ENCODE measurements at places on chromosomes 2 and 18.

DNA sequence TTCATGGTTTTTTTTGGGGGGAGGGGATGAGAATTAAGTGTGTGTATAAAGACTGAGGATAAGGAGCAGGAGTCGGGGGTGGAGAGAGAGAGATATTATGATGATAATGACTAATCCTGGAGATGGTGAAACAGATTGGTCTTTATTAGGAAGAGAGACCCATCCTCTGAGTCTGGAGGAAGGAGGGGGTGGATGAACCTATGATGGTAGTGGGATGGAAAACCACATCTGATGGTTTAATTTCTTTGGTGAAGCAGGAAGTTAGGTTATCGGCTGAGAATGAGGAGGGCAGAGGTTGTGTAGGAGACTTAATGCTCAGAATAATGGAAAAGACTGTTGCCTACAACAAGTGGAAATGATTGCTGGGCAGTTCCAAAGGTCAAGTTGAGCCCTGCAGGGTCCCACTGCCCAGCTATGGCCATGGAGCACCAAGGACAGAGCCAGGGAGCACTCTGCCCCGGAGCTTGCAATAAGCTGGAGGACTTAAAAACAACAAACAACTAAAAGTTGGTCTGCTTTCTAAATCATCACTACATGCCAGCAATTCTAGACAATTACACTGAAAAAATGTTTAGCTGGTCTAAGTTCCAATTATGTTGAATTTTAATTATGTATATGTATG is 7.9 kb downstream of the SLC16A14 start:
- no peak for DNase-seq

- DNase-seq, result no peak
Measured at GRCh38 chr2:135037831-135038230, 9.4 kb downstream of the MAP3K19 start.

DNA sequence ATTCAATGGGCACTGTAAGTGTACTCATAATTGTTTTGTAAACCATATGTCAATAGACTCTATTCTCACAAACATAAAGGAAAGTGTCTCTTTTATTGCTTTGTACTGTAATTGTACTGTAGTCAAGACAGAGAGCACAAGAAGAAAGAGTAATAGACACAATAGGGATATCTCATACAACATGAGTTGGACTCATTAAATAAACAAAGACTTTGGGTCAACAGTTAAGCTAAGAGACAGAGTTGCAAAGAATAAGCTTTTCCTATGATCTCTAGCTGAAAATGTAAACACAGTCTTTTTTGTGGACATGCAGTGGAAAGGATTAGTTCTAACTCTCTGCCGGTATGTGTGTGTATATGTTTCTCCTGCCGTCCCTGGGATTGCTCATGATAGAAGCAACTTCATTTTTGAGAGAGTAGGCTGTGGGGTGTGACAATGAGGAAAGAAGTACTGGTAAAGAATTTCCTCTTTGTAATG is 13.9 kb upstream of the KYNU start:
- DNase-seq, result no peak

- DNase-seq, result peak; percentile 61
Measured at GRCh38 chr2:112626604-112627059, 19.1 kb upstream of the SLC20A1 start.

DNA sequence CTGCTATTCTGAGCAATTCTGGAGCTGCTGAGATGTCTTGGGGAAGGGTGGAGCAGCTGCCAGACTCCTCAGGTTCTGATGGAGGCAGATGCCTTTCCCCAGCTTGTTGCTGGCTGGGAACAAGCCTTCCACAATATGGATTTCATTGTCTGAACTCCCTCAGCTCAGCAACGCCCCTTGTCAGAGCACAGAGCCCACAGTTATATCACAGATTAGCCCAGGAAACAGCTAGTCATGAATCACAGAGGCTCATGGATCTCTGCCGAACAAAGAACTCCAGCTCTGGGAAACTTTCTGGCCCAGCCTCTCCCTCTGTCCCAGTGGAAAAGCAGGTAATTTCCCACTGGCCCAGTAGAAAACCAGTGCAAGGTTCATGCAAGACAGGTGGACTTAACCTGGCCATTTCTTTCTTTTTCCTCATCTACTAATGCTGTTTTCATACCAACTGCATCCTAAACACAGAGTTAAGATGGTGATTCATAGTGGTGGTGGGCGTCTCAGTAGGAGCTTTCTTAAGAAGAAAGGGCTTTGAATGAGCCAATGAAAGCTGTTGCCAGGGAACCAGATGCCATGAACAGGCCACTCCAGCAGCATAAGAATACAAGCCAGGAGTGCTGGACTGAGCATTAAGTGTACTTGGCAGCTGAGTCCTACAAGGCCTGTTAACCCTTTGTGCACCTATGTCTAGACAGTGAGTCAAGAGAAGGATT is 8.7 kb upstream of the KIAA2012 start:
- peak; percentile 69 for DNase-seq

GRCh38 chr2:54271189-54271588 is 15.2 kb upstream of the TSPYL6 start:
- DNase-seq, result no peak

GRCh38 chr18:48345596-48345995 is 63.6 kb downstream of the ZBTB7C start:
- DNase-seq, result no peak

DNA sequence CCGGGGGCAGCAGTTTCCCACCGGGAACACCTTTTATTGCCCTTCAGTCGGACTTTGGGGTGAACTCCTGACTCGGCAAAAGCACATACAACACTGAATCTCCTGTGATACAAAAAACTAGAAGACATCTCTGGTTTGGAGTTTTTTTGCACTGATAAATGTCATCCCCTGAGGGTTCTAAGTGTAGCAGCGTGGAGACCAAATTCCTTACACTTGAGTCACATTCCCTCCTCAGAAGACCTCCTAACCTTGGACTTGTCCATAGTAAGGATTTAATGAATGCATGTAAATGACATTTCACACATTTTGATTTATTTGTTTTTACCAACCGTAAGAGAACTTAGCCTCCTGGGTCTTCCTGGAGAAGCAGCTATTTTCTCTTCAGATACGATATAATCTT is 54.0 kb upstream of the GPR45 start:
- DNase-seq, result peak; percentile 19

GRCh38 chr2:138238908-138239307 is 262.7 kb upstream of the SPOPL start:
- DNase-seq, result no peak

- no peak for DNase-seq
Measured at GRCh38 chr2:96097441-96097840, 18.9 kb downstream of the ADRA2B start.

DNA sequence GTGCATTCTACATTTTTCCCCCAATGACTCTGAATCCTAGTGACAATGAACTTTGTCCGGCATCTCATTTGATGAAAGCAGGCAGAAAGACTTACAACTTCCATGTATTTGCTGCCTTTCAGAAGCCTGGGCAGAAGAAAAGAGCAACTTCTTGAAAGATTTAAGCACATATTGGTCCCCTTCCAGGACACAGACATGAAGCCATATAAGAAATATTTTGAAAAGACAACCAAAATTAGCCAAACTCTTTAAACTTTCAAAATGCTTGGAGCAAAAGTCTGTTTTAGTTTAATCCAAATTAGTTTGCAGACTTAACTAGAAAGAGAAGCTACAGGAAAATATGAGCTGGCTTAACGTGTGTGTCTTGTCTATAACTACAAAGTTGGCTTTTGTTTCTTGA is 492.5 kb downstream of the NR4A2 start:
- DNase-seq, result no peak

- DNase-seq, result no peak
Measured at GRCh38 chr2:165757906-165758675, 36.0 kb downstream of the GALNT3 start.

DNA sequence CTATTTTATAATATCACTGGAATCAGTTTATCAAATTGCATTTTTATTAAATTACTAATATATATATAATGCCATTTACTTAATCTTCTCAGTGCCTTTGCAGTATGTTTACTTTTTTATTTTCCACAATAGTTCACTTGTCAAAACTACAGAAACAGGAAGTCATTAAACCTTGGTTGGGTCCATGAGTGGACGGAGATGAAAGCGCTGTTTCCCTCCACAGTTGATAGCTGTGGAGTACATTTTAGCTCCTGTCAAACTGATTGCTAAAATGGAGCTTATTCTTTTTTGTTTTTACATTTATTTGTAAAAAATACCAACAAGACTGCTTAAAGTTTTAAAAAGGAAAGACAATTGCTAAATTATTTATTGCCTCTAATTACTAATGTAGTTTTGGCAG is 19.2 kb downstream of the MFF start:
- no peak for DNase-seq

DNA sequence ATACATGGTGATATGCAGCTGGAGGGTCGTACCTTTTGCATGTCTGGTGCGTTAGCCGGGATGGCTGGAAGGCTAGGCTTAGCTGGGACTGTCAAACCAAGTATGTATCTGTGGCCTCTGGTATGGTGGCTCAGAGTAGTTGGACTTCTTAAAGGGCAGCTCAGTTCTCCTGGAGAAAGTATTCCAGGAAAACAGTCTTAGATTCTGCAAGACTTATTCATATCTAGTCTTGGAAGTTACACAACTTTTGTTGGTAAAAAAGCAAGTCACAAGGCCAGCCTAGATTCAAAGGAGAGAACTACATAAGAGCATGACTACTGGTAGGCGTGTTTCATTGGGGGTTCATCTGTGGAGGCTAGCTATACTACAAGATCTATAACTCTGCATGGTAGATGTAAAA is 45.5 kb downstream of the EML4 start:
- DNase-seq, result no peak

DNA sequence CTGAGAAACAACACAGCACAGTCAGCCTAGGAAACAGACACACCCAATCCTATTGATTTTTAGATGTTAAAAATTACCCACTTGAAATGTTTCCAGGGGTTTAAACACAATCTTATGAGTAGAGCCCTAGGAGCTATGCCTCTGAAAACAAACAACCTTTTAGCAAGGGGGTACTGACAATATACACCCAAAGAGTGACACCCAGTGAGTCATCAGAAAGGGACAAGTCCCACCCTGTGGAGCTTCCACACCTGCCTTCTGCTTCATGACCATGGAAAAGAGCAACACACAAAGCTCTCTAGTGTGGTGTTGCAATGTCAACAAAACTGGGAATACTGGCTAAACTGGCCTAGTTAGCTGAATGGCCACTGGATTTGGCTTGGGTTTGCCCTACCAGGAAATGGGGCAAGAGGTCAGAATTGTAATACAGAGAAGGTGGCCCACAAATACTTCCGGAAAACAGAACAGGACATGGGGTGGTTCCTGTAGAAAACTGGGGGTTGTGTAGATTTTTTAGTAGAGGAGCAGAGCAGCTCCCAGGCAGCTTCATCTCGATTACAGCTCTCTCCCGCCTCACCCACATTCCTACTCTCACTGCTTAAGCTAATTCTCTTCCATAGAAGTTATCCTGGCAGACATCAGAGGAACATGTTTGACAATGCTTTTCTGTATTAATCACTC is 98.2 kb downstream of the GAREM1 start:
- DNase-seq, result peak; percentile 79

DNA sequence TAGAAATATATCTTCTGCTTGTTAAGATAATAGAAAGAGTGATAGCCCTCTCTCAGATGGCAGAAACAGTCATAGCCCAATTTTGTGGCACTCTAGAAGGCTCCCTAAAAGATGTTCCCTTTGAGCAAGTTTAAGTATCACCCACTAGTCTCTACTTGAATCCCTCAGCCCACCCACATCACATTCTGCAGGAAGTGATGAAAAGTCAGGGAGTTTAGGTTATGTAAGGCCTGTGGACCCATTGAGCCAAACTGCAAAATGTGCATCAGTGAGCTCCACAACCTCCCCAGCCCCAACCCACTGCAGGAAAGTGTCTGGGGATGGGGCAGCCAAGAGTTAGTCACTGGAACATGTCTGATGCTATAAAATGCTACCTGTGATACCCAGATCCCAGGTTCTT is 25.6 kb downstream of the ANKRD44 start:
- DNase-seq, result no peak

- no peak for DNase-seq
Measured at GRCh38 chr2:171772373-171772772, 85.1 kb downstream of the DYNC1I2 start.

DNA sequence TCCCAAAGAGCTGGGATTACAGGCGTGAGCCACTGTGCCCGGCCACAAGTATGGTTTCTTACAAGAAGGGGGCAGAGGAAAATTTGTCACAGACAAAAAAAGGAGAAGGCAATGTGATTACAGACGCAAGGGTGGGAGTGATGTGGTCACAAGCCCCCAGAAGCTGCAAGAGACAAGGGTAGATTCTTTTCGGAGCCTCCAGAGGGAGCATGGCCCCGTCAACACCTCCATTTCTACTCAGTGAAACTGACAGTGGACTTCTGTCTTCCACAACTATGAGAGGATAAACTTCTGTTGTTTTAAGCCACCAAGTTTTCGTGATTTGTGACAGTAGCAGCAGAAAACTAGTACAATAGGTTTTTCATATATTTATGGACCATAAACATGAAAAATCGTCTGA is 2.1 kb upstream of the TCF7L1 start:
- peak; percentile 45 for DNase-seq

DNA sequence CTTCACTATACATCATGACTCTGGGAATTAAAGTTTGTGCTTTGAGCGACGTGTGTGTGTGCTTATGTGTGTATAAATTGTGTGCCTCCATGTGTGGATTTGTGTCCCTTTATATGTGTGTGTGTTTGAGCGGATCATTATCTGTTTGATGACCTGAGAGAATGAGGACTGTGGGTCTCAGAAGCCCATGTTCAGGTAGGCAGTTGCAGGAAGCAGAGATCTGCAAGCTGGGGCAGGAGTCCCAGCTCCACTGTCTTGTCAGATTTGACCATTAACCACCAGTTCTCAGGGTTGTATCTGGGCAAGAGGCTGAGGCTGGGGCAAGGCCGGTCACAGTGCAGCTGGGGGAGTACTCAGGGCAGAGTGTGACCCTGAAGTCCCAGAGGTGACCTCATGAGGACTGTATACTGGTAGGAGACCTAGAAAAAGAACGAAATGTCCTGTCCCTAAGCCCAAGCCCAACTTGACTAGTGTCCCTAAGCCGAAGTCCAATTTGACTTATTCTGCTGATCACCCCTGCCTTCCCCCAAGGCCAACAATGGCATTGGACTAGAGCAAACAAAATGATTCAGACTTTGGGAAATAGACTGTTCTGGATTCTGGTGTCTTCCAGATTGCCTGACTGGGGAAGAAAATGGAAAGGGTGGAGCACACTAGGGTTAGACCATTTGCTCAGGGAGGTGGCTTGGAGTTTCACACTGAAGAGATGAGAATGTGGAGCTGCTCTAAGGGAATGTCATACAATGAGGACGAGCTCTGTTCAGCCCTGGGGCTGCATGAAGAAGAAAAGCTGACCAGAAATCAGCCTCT is 28.1 kb downstream of the RHOB start:
- no peak for DNase-seq

- no peak for DNase-seq
Measured at GRCh38 chr2:12819721-12820120, 103.0 kb downstream of the TRIB2 start.

GRCh38 chr2:23554054-23554697 is 169.2 kb downstream of the KLHL29 start:
- no peak for DNase-seq

GRCh38 chr2:234606896-234607295 is 110.0 kb upstream of the ARL4C start:
- no peak for DNase-seq

GRCh38 chr2:229176136-229176535 is 95.0 kb downstream of the PID1 start:
- DNase-seq, result no peak

GRCh38 chr2:8632755-8633154 is 49.1 kb upstream of the ID2 start:
- no peak for DNase-seq
